ENCODE measurements at places on chromosomes 4 and X.

DNA sequence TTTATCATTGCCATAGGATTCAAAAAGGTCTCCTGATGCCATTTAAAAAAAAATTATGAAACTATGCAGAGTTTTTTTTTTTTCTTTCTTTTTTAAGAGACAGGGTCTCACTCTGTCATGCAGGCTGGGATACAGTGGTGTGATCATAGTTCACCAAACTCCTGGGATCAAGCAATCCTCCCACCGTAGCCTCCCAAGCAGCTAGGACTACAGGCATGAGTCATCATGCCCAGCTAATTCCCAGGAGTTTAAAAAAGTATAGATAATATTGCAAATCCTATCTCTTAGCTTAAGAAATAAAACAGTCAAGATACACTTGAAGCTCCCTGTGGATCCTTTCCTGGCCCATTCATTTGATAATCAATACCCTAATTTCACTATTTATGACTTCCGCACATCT, 58.6 kb upstream of the PRSS48 start:
- no peak for DNase-seq

- no peak for DNase-seq
These were observed at the start of gene RASL11B for GRCh38 chr4:52861879-52862616. Gene RASL11B, plus strand, starts transcription at chr4:52862317. Its CDS starts 191 bp downstream, at chr4:52862508.

DNA sequence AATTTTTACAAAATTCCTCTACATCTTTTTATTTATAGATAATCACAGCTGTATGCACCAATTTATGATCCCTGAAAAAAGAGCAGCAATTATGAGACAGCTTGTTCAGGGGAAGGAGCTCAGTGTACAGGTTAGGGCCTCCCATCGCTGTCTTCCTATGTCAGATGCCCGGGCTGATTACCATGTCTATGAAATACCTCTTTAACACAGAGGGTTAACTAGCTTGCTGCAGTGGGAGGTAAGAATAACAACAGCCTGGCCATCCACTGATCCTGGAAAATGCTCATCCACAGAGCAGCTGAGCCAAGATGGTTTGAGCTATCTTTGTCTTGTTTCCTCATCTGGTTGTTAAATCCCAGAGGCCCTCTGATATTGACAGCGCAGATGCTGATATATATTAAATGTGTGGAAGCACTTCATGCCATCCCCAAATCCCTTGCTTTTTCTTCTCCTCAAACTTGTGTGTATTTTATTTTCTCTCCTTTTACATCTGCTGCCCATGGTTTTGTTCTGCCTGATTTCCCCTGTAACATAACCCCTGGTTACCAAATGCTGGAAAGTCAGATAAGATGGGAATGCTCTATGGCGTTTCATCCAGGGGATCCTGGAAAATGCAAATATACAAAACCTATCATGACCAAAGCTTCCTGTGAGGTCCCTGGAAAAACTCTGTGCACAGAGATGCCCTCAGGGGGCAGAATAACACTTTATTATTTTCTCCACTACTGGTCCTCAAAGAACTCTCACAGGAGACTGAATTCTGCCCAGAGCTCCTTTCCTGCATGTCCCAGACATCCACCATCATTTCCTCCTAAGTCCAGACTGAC, 85.8 kb upstream of the PUDP start:
- DNase-seq, result no peak

GRCh38 chr4:118765399-118765798, 70.5 kb downstream of the SEC24D start:
- DNase-seq, result no peak

DNA sequence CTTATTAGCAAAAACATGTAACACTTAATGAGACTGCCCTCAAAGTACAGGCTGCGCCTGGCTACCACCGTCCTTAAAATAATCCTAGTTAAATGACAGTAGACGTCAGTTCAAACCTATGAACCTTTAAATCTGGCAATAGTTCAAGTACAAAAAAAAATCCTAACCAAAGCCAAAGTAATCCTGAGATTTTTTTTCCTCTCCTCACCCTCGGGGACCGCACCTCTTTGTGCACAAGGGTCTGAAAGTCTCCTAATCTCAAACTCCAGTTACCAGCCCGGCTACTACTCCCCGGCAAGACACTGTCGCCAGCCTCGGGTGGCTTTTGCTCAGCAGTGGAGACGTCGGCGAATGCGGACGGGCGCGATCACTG, 439 bp downstream of the SEC31A start:
- no peak for DNase-seq

GRCh38 chrX:25807022-25807421, 331.1 kb upstream of the MAGEB18 start:
- DNase-seq, result no peak

DNA sequence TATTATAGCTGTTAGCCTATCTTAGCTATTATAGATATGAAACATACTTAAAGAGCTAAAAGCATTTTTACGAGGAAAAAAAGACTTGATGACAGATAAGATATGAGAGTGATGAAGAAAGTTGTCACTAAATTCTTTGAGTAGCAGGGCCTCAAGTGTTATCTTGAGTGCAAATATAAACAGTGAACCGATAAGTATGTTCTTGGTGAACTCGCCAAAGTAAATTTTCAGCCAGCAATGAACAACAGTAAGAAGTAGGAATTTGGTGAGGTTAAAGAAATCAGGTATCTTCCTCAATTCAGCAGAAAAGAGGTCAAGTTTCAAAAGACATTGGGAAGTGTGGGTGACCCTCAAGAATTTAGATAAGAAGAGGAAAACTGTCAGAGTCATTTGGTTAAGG, 471.8 kb upstream of the FTHL17 start:
- DNase-seq, result no peak

GRCh38 chrX:109472939-109473735, 8.7 kb downstream of the GUCY2F start:
- no peak for DNase-seq

- no peak for DNase-seq
These were observed 52.0 kb upstream of the MTMR8 start for GRCh38 chrX:64447207-64447606.

DNA sequence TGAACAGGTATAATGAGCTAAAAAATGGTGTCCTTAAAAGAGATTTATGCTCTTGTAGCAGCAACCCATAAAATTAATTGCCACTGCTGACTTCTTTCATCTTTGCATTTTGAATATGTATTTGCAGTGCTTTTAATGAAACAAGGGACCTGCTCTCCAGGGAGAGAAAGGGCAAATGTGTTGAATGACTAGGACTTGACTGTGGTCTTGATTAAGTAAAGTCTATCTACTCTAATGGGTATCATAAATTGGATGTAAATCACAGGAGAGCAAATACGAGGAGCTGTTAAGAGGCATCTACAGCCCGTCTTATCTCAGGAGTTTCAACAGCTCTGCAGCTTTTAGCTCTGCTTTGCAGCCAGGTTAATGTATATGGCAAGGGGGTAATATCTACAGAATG, 216.4 kb downstream of the PALLD start:
- peak; percentile 90 for DNase-seq

DNA sequence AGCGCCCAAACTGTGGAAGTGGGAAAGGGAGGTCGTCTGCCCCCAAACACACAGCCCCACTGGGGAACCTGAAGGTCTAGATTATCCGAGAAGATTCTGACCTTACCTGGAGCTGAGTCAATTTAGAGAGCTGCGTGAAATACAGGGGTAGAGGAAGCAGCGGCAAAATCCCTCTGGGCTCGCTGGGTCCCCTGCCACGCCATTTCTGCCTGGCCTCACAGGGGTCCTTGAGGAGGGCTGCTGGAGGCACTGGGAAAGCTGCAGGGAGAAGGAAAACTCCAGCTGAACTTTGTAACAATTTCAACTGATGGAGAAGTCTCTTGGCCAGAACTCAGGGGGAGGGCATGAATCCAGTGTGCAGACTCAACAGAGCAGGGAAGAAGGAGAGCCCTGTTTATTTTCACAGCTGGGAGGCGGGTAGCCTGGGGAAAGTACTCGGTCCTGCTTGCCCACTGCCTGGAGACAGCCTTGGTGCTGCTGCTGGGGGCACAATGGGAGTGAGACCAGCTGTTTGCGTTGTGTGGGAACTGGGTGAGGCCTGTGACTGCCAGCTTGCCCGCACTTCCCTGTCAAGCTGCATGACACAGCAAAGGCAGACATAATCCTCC, 93.2 kb upstream of the MAPK10 start:
- no peak for DNase-seq

DNA sequence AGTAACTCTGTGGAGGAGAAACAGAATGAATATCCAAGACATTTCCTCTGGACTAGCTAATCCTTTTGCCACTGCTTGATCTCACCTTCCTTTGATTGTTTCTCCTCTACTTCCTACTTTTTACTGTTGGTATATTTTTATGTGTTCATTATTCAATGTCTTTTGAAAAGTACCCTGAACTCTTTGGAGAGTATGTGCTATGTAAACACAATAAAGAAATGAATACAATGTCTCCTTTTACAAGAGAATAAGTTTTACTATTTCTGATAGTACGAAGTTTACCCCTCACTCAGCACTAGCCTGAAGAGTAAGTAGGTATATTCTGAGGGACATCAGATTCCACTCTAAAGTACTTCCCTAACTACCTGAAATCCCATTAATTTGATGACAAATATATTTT, 19.9 kb downstream of the CLDN2 start:
- no peak for DNase-seq

Data from NCI-H1436 treated with DMSO at 0.1 percent for 48 hours (cell line).